ENCODE measurements at places on chromosomes 6 and 20. TPM values are rescaled to one million over a fixed set of nuclear protein-coding genes. Genes with fewer than 3 reads are reported as not detected.

Gene TRIM15
- total RNA-seq: 1.4 TPM

Gene TREM1
- 1.6 TPM for total RNA-seq

Gene CPXM1
- 30.5 TPM for total RNA-seq

Gene SCRT2
- not detected for total RNA-seq

Gene CYP24A1
- 1.3 TPM for total RNA-seq

Gene SOX18
- total RNA-seq: 3.7 TPM

Gene ACSS1
- 19.7 TPM for total RNA-seq

Gene ANKRD66
- not detected for total RNA-seq

Gene ZNF311
- total RNA-seq: 1.5 TPM

Gene PPP1R3D
- 5.3 TPM for total RNA-seq

Gene CST2
- not detected for total RNA-seq

Gene UBR2
- 28.5 TPM for total RNA-seq

Gene SCAF8
- total RNA-seq: 46.2 TPM

Gene SNAP25
- 3.5 TPM for total RNA-seq

Gene IPCEF1
- total RNA-seq: 2.5 TPM

Gene APOBEC2
- total RNA-seq: 60.6 TPM

Gene COL9A1
- total RNA-seq: 1.8 TPM

Gene CCN6
- total RNA-seq: 0.39 TPM

Gene HTR1E
- not detected for total RNA-seq

Gene ZBTB46
- total RNA-seq: 8.3 TPM

Gene SLC25A27
- total RNA-seq: 20.7 TPM

Gene UNC93A
- 0.69 TPM for total RNA-seq

Gene SEC63
- 51.6 TPM for total RNA-seq

Gene GRM1
- 0.10 TPM for total RNA-seq

Measured in skin of body (tissue), 3 donors.